CD4-positive, alpha-beta T cell treated with Interferon alpha-2 for 1 hour (primary cell): ENCODE measurements at places on chromosomes 2 and 18.

DNA sequence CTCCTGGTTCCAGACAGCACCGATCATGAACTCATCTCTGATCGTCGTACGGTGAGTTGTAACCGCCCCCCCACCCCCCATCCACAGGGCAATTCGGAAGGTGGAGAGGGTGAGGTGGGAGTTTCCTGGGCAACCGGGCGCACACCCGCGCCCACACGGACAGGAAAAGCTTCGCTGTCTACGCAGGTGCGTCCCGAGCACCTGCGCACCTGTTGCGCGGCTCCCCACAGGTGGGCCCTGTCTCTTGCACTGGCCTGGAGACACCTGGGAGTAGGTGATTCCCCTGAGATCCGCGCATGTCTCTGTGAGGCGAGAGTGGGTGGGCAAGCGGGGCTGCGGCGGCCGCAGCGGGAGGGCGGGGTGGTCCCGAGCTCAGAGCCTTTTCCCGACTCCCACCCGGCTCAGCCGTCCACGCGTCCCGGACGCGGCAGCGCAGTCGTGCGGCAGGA is 459 bp upstream of the ATP6V1C2 start:
- DNase-seq: no peak

- no peak for DNase-seq
Observed at GRCh38 chr18:22284581-22285360, 115.4 kb downstream of the GATA6 start.

DNA sequence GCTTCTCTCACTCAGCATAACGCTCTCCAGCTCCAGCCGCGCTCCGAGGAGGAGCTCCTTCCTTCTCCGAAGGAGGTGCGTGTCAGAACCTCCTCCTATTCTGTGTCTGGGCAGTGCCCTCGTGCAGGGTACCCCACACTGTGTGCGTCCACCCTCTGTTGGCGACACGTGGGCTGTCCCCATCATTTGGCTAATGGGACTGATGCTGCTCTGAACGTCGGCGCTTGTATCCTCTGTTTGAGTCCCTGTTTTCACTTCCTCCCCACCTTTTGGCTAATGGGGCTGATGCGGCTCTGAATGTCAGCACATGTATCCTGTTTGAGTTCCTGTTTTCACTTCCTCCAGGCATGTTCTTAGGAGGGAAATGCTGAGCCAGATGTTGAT is 22.2 kb downstream of the KCNG2 start:
- DNase-seq: peak; percentile 61

DNA sequence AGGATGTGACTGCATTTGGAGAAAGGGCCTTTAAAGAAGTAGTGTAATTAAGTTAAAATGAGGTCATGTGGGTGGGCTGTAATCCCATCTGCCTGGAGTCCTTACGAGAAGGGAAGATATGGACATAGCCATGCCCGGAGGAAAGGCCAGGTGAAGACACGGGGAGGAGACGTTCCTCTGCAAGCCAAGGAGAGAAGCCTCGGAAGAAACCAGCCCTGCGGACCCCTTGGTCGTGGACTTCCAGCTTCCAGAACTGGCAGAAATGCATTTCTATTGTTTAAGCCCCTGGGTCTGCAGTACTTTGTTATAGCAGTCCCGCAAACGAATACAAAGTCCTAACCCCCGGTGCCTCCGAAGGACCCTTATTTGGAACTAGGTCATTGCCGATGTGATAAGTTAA is 87.6 kb upstream of the TAF1B start:
- DNase-seq: no peak

DNA sequence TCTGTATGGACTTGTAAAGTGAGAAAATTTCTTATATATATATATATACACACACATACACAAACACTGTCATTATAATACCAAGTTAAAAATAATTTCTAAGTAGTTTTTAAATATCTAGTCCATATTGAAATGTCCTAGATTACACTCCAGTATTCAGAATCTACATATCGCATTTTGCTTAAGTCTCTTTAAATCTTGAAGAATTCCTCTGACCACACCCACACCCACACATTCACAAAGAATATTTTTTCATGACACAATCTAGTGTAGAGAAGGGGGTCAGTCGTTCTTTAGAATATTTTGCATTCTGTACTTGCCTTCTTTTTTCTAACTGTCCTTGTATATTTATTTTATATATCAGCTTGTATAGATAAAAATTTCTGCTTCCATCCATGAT is 509.7 kb downstream of the CCDC85A start:
- no peak for DNase-seq

- no peak for DNase-seq
Observed at GRCh38 chr2:234157817-234158588, 107.5 kb downstream of the SPP2 start.

DNA sequence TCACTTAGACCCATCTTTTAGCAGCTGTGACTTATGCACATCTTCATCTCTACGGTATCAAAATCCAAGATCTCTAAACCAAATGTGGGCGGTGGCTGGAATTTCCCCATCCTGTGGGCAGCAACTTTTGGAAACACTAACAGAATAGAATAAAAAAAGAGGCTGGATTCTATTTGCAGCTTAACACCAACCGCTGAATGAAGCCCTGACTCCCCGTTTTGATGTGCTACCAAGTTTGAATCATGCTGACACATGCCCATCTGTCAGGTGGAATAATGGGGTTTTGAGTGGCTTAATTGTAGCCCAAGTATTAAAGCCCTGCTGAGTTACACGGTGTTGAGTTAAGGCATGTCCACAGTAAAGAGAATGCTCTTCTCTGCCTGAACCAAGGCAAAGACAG is 165.2 kb downstream of the MTCL1 start:
- no peak for DNase-seq

DNA sequence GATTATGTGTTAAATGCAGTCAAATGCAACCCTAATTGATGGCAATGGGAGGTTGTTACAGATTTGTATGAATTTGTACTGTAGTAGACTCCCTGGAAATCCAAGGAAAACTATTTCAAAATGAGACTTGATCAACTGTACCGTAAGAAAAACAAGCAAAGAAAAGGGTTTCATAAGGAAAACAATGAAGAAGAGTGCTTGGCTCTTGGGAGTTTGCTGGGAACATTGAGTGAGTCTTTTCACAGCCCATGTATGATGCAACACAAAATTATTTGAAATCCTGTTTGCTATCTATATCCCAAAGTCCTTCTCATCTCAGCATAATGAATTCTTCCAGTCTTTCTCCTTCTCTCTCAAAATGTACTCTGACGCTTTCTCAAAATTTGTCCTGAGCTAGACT is 67.0 kb upstream of the OSR1 start:
- no peak for DNase-seq

GRCh38 chr2:33130054-33130447 is 183.3 kb downstream of the LTBP1 start:
- DNase-seq: no peak

DNA sequence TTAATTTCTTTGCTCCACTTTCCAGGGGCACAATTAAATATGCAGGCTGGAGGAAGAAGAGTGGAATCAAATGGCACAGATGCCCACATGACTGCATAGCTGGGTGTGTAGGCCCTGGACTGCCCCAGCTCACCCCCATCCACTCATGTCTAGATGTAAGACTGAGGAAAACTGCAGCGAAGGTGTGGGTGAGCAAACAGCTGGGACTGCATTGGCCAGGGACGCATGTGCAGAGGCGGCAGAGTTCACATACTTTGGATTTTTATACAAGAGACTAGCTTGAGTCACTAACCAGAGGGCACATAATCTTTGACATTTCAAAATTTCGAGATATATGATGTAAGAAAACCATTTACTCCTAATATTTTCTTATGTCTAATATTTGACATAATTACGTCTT is 60.1 kb downstream of the SPIRE1 start:
- no peak for DNase-seq

- no peak for DNase-seq
Observed at GRCh38 chr2:138658187-138658894, 121.8 kb downstream of the NXPH2 start.

- no peak for DNase-seq
Observed at GRCh38 chr18:48119204-48119603, 188.7 kb upstream of the SMAD2 start.

- no peak for DNase-seq
Observed at GRCh38 chr18:43571078-43571689, 293.9 kb upstream of the SYT4 start.

DNA sequence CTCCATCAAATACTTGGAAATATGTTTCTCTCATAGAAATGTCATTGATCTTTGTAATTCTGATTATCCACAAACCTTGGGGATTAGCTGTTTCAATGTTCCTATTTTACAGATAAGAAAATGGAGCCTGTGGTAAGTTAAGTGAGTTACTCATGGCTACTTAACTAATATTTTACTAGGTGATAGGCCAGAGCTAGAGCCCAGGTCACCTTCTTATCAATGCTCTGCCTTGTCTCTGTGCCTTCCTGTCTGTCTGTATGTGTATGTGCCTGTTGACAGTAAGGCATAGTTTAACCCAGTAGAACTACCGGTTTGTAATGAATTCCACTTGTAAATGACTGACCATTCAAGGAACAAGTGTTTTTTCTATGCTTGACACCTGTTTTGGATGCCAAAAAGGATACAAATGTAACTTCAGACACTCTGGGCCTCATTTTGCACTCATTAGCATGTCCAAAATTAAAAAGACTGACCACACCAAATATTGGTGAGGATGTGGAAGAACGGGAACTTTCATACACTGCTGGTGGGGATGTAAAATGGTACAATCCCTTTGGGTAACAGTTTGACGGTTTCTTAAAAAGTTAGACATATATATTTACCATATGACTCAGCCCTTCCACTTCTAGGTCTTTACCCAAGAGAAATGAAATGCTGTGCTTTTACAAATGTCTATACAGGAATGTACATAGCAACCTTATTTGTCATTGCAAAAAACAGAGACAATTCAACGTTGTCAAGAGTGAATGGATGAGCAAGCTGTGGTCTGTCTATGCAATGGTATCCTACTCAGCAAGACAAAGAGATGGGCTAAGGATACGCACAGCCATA is 19.6 kb upstream of the IL1A start:
- DNase-seq: no peak

- DNase-seq: no peak
Observed at GRCh38 chr2:218020966-218021535, 18.3 kb upstream of the TNS1 start.

GRCh38 chr2:216059233-216059834 is 22.3 kb downstream of the PECR start:
- DNase-seq: peak; percentile 32

GRCh38 chr2:236876642-236877041 is 209.0 kb upstream of the COPS8 start:
- no peak for DNase-seq

DNA sequence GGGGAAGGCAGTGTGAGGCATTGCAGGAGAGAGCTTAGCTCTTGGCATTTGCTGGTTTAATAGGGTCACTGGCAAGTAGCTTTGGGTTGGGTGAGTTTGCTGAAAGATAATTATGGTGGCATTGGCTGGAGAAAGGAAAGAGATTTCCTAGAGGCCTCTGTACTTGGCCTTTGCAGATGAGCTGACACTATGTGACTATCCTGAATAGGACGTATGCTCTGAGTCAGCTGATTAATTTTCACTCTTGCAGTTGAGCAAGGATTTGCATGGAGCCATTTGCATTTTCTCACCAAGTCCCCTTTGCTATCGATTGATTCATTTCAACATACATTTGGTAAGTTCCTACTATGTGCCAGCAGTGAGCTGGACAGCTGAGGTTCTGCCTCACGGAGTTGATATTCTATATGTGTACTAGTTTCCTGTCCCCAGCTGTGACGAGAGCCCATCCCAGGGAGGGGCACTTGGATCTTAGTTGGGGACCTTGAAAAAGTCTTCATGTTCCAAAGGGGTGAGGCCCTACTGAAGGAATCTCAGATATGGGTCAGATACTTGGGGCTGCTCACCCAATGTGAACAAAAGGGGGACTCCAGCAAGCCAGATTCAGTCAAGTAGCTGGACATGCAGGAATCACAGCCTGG is 245.7 kb downstream of the LOXHD1 start:
- no peak for DNase-seq

- DNase-seq: no peak
Observed at GRCh38 chr2:147255812-147256211, 589.0 kb upstream of the ACVR2A start.

DNA sequence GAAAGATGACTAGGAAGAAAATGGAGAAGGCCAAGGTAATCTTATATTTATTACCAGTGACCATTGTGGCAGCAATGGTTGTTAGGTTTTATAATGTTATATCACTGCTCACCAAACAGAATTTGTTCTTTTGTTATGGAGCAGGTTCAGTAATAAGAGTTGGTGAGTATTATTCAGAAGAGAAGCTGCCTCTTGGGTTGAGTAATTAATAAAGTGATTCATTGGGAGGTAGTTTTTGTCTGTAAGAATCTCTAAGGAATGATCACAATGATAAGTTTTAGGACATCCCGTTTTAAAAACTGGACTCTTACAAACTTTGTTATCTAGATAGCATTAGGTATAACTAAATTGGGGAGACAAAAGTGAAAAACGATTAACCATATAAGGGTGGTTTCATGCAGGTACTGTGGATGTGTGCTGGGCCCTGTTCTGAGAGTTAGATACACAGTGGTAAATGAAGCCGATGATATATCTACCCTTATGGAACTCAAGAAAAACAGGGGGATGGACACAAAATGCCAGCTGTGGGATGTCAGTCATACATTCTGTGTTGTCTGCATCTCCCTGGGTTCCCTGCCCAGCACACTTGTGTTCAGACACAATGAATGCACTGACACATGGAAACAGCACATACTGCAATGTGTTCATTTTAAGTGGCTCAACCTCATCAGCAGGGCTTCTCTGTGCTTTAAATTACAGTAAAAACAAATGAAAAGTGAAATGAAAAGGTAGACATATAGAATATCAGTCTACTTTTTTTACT is 7.5 kb downstream of the MAP4K4 start:
- DNase-seq: no peak

DNA sequence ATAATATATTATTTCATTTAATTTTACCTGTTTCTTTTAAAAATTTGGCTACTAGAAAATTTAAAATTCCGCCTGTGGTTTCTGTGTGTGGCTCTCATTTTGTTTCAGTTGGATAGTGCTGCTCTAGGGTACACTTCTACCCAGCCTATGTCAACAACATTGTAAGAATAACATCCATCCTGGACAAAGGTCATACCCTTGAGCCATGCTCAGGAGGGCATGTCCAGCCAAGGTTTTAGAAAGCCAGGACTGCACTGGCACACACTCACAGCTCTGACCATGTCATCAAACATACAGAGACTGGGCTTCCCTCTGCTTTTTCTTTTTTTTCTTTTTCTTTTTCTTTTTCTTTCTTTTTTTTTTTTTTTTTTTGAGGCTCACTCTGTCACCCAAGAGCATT is 96.1 kb downstream of the CTIF start:
- no peak for DNase-seq

- DNase-seq: no peak
Observed at GRCh38 chr18:72086421-72086820, 457.7 kb downstream of the CBLN2 start.

- DNase-seq: peak; percentile 66
Observed at GRCh38 chr2:70132244-70133126, 45.2 kb downstream of the PCBP1 start.
